Muscle of arm (tissue), 14 donors: ENCODE measurements at places on chromosomes 2 and 18. TPM values are rescaled to one million over a fixed set of nuclear protein-coding genes. Genes with fewer than 3 reads are reported as not detected.

DNA sequence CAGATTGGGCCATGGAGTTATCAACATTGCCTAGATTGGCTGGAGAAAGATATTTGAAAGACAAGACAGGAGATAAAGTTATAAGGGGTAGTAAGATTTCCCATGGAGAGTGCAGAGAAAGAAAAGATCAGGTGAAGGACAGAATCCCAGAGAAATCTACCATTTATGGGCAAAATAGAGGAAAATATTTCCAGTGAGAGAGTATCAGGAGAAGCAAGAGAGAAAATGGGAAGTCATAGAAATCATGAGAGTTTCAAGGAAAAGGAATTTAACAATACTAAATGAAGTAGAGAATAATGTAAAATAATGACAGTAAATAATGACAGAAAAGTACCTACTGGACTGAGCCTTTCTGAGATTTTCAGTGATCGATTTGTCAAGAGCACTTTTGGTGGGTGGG is 447.6 kb upstream of the CHST9 start:
- DNase-seq: no peak

The ZSWIM2 gene
- polyA plus RNA-seq: not detected

DNA sequence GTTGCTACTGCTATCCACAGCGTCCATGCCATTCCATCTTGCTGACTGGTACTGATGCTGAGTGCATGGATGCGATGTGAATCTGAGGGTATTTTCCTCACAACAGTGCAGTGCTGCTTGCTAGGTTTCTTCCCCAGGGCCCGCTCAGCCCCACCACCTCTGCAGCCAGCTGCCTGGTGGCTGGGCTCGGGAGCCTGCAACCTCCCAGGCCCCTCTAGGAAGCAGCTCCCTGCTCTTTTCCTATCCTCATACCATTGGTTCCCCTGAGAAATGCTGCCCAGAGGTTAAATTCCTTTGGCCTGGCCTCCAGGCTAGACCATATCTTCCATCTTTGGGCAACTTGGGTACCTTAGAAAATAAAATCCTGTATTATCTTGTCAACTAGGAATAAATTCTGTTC is 413.6 kb downstream of the TGIF1 start:
- no peak for DNase-seq

- no peak for DNase-seq
Observed at GRCh38 chr2:232367591-232368233, 10.8 kb upstream of the ALPP start.

DNA sequence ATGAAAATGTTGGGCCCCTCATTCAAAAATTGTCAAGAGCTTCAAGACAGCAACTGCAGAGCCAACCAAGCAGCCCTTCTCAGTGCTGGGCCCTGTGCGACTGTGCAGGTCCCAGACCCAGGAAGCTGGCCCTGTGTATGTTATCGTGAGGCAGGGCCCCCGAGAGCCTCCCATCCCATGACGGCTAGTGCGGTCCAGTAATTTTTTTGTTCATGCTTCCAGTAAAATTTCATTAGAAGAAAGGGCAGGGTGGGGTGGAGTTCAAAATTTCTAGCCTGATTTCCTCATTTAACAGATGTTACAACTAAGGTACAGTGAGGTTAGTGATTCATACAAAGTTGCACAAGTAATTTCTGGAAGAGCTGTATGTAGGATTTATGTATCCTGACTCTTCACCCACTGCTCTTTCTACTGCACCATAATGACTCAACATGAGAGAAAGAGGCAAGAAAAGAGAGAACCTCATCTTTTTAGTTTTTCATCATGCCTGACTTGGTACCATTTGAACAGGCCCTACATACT is 105.5 kb downstream of the ZEB2 start:
- no peak for DNase-seq

The RASGRP3 gene
- polyA plus RNA-seq: 36.0 TPM

The PAIP2B gene
- not detected for polyA plus RNA-seq

DNA sequence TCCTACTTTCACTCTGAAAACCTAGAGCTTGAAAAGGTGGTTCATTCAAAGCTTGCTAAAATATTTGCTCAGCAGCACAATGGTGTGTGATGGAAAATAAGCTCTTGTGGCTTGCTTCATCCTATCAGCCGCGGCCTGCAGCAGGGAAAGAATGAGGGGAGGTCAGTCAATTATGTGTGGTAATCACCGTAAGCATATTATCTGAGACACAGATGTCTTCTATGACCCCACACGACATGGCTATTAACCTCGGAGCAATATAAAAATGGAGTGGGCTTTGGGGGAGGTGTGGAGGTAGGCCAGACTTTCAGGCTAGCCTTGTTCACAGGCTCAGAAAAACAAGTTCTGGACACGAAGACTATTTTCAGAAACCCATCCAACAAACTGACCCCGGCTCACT is 98.4 kb upstream of the SIX3 start:
- no peak for DNase-seq

DNA sequence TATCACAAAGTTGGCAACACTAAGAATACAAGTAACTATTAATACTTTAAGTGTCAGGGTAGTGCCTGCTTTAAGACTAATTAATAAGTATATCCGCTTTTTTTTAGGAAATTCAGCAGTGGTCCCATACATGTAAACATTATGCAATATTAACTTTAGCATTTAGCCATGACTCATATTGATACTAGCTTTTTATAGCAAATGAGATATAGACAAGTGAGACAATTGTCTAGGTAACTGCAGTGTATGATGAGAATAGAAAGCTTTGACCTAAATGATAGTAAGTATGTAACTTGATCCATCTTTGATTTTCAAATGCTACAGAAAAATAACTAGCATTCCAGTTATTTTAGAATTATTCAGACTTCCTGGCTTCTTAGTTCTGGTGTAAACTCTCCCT is 27.4 kb upstream of the VRK2 start:
- no peak for DNase-seq

The CIB4 gene
- polyA plus RNA-seq: not detected

- no peak for DNase-seq
Observed at GRCh38 chr18:9259173-9259572, 75.4 kb upstream of the TWSG1 start.

The CHRNA1 gene
- 195 TPM for polyA plus RNA-seq

DNA sequence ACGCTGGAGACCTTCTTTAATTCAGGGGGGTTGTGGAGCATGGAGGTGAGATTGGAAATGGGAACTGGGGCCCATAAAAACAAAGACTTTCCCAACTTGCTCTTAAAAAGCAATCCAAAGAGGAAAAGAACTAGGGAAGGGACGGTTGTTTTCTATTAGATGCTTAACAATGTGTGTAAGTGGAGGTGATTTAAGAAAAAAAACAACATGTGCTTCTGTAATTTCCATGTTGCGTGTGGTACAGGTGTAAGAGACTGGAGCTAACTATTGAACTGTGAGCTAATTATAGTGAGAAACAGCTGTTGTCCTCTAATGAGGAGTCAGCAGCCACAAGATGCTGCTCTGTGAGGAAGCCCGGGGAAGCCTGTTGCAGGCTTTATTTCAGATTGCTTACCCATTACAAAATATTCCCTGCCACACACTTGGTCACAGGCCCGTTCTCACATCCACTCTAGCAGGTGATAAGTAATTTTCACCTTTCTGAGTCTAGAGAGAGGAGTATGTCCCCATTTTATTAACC is 280.6 kb upstream of the PARD3B start:
- no peak for DNase-seq

The COLEC12 gene
- 64.8 TPM for polyA plus RNA-seq

- DNase-seq: no peak
Observed at GRCh38 chr2:82852787-82853186, 1606.3 kb downstream of the SUCLG1 start.

DNA sequence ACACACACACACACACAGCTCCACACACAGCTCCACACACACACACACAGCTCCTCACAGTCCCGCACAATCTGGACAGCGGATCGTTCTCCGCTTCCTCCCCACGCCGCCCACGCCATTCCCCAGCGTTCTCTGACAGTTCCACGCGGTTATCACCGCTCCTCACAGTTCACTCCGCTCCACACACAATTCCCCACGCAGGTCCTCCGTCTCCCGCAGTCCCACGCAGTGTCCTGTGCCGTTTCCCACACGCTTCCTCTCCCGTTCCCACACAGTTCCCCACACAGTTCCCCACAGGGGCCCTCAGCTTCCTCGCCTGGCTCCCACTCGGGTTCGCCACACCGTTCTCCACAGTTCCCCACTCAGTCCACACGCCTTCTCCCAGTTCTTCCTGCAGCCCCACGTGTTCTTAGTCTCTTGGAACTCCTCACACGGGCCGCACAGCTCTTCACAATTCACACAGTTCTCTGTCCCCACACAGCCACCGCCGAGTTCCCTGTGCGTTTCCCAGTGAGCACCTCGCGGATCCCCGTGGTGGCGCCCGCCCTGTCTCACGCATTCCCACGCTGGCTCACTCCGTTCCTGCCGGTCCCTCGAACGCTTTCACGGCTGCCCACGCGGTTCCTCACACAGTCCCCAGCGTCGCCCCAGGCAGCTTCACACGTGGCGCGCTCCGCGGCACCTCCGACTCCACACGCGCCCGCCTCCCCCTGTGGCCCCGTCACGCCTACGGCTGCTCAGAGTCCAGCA is 38.4 kb downstream of the KIF1A start:
- no peak for DNase-seq

DNA sequence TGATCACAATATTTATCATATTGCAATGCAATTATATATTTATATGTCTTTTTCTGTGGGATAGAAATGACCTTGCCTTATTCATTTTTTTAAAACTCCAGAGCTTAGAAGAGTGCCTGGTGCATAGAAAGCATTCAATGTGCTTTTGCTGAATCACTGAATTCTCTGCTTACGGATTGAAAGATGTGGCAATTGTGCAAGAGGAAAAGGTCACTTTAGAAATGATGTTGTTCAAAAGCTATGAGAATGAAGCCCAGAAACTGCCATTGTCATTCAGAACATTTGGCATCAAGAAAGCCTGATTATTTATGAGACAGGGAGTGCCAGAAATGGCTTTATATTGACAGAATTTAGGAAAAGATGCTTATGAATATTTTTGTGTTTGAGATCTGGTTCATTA is 678.6 kb upstream of the CDH2 start:
- DNase-seq: no peak

DNA sequence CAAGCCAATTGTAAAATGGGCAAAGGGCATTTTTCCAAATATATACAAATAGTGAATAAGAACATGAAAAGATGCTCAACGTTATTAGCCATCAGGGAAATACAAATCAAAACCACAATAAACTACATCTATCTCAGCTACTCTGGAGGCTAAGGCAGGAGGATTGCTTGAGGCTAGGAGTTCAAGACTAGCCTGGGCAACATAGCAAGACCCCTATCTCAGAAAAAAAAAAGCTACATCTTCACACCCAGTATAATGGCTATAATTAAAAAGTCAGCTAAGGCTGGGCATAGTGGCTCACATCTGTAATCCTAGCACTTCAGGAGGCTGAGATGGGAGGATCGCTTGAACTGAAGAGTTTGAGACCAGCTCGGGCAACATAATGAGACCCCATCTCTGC is 12.6 kb upstream of the NCL start:
- no peak for DNase-seq

The CYTIP gene
- polyA plus RNA-seq: 0.50 TPM

- peak; percentile 56 for DNase-seq
Observed at GRCh38 chr2:85175369-85176299, 42.4 kb downstream of the TCF7L1 start.

DNA sequence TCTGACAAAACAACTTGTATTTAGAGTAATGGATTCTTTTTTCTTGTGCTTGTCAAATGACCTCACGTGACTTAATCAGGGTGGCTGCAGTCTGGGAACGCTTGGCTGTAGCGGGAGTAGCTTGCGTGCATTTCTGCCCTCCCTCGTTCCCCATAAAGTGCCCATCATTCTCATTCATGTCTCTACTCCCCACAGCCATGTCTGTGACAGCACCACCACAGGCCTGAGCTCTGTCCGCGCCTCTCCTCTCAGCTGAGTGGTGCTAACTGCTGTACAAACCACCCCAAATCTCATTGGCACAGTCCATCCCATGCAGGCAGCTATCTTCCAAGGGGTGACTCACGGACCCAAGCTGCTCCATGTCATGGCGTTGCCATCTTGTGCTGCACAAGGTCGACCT is 161.7 kb downstream of the TSN start:
- no peak for DNase-seq

GRCh38 chr18:38494065-38494464 is 928.5 kb upstream of the CELF4 start:
- DNase-seq: no peak

The C2orf69 gene
- polyA plus RNA-seq: 11.2 TPM

- peak; percentile 78 for DNase-seq
Observed at GRCh38 chr18:3449512-3450011, 410 bp upstream of the TGIF1 start.

The CHPF gene
- polyA plus RNA-seq: 37.8 TPM

- DNase-seq: no peak
Observed at GRCh38 chr2:119689218-119689617, 10.2 kb downstream of the TMEM177 start.

DNA sequence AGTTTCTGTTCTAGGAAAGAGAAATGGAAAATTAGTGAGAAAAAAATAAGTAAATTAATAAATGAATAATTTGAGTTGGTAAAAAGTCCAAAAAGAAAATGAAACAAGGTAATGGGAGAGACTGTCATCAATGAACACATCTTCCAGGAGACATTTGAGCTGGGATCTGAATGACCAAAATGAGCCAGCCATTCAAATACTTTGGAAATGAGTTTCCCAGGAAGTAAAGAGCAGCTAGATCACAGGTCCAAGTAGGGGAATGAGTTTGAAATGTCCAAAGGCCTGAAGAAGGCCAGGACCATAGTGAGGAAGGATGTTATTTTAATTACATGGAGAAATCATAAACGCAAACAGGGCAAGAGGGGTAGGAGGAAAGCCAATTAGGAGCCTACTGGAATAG is 6.6 kb upstream of the DNAH7 start:
- DNase-seq: no peak

- DNase-seq: no peak
Observed at GRCh38 chr2:149004836-149005235, 33.7 kb upstream of the LYPD6B start.

The SETBP1 gene
- polyA plus RNA-seq: not detected

DNA sequence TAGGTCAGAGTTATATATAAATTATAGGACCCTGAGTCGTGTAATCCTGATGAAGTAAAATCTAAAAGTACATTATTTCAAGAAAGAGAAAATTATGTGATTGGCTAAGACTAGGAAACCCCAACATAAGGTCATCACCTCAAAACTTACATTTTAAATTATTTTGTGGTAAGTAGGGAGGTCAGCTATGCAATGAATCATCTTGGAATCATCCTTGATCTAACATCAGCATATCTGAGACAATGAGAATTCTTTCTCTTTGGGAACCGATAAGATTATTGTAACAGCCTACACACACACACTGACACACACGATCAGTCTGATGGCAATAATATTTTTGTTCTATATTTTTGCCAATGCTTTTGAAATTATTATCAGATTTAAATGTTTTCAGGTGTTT is 904.8 kb upstream of the CHAC2 start:
- DNase-seq: no peak

The KCNE4 gene
- not detected for polyA plus RNA-seq
